ENCODE measurements at places on chromosomes 5 and 9.
A peak's percentile ranks its signal among the peaks of the same experiment; 100 is the strongest.

- peak; percentile 13 for DNase-seq
Measured at GRCh38 chr9:20508242-20508641, 114.1 kb downstream of the MLLT3 start.

- DNase-seq, result no peak
Measured at GRCh38 chr5:61953913-61954312, 352.1 kb upstream of the KIF2A start.

DNA sequence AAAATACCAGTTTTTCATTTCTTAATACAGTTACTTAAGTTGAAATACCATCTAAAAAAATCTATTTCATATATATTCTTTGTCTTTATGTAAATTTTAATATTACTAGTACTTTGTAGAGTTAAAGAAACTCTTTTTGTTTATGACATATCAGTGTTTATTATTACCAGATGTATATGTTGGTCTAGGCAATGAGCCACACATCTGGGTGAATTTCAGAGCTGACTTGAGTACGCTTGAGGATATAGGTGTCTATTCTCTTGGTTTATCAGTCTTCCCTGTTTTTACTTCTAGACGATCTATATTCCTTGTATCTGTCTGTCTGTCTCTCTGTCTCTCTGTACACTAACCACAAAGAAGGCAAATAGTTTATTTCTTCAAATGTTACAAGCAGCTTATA lies 2.9 kb downstream of the SMAD5 start:
- no peak for DNase-seq

DNA sequence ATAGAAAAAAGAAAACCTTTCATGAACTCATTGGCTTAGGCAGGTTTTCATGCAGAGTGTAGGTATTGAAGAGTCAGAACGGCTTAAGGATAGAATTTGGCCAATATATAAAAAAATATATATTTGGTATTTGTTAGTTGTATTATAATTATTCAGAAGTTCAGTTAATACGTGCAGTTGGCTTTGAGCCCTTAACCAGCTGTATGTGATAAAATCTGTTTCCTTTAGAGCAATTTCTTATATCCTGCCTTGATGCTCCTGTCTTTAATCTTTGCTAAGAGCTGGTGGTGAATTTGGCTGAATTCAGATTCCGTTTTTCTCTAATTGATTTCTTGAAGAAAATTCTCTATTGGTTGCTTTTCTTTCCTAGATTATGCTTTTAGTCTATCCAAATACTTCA lies 3.7 kb downstream of the ANXA1 start:
- no peak for DNase-seq

- DNase-seq, result no peak
Measured at GRCh38 chr5:61624553-61625136, 292.6 kb downstream of the ZSWIM6 start.

- no peak for DNase-seq
Measured at GRCh38 chr5:133289686-133290367, 238.0 kb downstream of the HSPA4 start.

GRCh38 chr9:110276781-110277180 lies 20.5 kb upstream of the TXN start:
- DNase-seq, result no peak

DNA sequence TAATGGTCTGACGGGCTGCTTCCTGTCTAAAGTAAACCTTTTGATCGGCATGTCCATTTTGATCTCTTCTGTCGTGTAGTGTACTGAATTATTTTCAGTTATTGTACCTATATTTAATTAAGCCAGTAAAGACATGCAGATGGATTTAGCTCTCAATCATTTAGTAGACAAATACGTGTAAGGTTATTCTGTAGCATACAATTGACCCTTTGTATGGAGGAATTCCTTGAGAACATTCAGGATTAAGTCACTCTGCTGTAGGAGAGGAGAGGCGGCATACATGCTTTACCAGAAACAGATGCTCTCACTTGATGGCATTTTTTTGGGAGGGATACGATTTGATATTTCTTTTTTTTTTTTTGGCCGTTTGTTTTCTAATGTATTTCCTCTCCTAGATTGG lies 141.0 kb downstream of the PBX3 start:
- no peak for DNase-seq

DNA sequence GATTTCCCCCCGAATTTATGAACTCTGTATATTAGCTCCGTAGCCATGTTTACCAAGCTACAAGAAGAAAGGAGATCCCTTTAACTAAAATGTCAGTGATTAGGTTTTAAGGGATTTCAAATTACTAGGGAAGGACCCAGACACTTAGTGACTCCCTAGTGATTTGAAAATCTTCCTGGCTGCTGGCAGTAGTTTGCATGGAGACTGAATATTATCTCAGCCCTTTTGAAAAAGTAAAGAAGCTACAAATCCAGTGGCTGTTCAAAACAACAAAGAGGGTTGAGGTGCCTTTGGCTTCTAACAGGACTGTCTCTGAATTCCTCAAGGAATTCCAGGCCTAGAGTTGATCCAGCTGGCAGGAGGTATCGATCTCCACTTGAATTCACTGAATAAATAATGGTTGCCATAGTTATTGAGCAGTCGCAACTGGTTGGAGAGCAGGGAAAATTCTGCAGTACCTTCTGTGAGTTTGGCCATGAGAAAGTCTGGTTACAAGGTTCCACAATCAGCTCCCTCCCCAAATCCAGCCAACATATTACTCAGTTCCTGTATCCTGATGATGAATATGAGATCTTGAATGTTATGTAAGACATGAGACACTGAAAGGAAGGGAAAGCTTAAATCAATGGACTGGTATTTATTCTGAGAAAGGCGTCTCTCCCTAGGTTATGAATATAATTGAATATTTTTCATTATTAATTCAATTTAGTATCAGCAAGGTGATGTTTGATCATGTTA lies 37.7 kb downstream of the NR4A3 start:
- no peak for DNase-seq

GRCh38 chr9:125464591-125465385 lies 203.2 kb downstream of the GAPVD1 start:
- DNase-seq, result no peak

- no peak for DNase-seq
Measured at GRCh38 chr5:61277781-61278180, 54.3 kb upstream of the ZSWIM6 start.

DNA sequence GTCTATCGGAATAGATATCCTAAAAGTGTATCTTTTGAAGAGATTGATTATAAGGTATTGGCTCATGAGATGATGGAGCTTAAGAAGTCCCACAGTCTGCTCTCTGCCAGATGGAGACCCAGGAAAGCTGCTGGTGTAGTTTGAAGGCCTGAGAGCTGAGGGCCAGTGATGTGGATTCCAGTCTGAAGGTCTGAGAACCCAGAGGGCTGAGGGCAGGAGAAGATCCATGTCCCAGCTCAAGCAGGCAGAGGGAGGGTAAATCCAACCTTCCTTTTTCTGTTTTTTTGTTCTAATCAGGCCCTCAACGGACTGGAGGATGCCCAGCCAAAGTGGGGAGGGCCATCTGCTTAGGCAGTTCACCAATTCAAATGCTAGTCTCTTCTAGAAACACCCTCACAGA lies 11.0 kb upstream of the ABL1 start:
- no peak for DNase-seq

- DNase-seq, result peak; percentile 27
Measured at GRCh38 chr5:36739751-36740221, 133.4 kb downstream of the SLC1A3 start.

DNA sequence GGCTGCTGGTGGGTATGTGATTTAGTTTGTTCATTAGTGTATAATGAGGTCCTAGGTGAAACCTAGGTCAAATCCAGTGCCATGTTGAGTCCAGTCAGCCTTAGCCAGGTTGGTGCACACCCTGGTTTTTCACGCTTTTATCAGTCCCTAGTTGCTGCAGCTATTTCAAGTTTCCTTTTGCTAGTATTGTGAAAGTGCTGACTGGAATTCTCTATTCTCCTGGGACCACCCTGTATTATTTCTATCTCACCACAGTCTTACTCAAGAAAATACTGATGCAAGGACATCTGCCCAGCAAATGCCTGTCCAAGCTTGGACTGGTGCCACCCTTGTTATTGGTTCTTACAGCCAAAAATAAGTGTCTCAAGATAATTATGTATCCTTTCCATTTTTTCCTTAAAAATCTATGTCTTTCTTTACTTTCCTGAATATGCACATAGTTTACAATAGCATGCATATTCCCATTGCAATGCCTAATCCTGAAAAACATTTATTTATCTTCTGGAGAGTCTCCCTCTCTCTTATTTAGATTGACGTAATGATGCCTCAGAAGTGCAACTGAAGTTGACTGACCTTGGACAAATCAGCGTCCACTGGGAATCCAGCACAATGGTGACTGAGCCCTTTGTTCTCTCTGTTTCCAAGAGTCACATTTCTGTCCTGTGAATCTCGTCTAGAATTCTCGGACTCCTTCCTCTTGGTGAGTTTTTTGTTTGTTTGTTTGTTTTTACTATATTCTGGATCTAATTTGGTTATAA lies 1075.0 kb downstream of the CDH9 start:
- no peak for DNase-seq

- no peak for DNase-seq
Measured at GRCh38 chr9:116447934-116448333, 239.2 kb upstream of the TRIM32 start.

GRCh38 chr5:142886211-142886610 lies 116.0 kb downstream of the ARHGAP26 start:
- DNase-seq, result no peak

GRCh38 chr5:90871391-90871991 lies 312.9 kb downstream of the ADGRV1 start:
- no peak for DNase-seq

- DNase-seq, result no peak
Measured at GRCh38 chr5:178462816-178463215, 127.4 kb downstream of the COL23A1 start.

- no peak for DNase-seq
Measured at GRCh38 chr9:69433392-69433791, 108.4 kb downstream of the ENTREP1 start.

DNA sequence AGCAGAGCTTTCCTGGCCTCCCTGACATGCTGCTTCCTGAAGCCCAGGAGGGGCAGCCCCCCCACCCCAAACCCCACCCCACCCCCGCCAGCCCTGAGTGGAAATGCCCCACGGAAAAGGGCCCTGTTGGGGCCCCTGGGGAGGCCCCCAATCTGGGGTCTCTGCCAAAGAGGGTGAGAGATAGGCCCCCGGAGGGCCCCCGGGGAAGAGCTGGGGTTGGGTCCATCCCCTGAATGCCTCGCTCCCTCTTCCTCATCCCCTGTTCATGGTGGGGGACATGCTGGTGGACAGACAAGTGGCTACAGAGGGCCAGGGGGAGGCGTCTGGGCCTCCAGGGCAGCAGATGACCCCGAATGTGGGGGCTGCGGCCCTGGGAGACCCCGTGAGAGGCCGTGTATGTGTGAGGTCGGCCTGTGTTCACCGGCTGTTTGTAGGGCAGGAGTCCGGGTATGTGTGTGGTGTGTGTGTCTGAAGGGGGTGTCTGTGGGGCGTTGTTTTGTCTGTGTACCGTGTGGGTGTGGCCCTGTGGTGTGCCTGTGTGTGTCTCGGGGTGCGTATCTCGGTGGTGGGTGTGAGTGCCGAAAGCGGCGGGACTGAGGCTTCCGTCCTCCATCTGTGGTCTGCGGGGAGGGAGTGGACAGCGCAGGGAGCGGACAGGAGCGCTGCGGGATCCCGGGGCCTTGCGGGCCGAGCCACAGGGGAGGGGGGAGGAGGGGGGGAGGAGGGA lies 11.3 kb downstream of the C9orf50 start:
- peak; percentile 70 for DNase-seq

DNA sequence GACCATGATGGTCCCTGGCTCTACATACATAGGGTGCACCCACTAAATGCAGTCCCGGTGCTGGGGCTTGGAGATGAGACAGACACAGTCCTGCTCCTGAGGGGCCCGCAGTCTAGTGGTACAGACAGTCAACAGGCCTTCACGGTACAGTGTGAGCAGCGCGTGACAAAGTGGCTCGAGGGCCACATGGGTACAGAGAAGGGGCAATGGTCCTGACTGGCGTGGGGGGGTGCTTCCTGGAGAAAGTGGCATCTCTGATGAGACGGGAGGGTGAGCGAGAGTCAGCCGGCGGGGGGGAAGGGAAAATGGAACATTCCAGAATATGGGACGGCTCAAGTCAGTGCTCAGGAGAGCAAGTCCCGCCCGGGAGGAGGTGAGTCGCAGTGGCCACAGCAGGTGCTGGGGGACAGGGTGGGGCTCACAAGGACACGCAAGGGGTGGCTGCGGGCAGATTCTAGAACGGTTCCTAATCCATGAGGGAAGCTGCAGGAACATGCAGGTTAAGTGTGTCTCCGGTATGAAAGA lies 38.0 kb downstream of the WHRN start:
- no peak for DNase-seq

- no peak for DNase-seq
Measured at GRCh38 chr9:85420750-85421149, 321.0 kb downstream of the AGTPBP1 start.

- DNase-seq, result no peak
Measured at GRCh38 chr5:132225165-132226032, 2.3 kb downstream of the P4HA2 start.

GRCh38 chr5:1111727-1112289 lies at the start of gene SLC12A7:
SLC12A7 (minus strand) TSS chr5:1112063; CDS start chr5:1111991, 72 bp downstream.
- DNase-seq, result peak; percentile 67

GRCh38 chr9:127182901-127183746 lies 60.7 kb upstream of the ANGPTL2 start:
- DNase-seq, result no peak

DNA sequence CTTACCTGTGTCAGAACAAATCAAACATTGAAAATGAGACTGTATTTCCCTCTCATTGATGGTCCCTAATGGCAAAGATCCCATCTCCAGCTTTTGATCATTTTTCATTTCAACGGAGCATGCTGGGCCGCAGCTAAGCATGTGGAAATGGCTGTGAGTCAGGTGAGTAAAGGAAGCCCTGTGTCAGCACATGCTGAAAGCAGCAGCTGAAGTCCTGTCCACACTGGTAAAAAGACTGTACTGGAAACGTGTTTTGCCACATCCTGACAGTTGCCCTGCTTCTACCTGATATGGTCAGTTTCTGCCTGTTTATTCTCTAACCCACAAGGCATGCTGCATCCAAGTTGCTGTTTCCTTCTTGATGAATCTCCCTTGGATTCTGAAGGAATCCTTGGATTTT lies 330.1 kb downstream of the EFNA5 start:
- no peak for DNase-seq

DNA sequence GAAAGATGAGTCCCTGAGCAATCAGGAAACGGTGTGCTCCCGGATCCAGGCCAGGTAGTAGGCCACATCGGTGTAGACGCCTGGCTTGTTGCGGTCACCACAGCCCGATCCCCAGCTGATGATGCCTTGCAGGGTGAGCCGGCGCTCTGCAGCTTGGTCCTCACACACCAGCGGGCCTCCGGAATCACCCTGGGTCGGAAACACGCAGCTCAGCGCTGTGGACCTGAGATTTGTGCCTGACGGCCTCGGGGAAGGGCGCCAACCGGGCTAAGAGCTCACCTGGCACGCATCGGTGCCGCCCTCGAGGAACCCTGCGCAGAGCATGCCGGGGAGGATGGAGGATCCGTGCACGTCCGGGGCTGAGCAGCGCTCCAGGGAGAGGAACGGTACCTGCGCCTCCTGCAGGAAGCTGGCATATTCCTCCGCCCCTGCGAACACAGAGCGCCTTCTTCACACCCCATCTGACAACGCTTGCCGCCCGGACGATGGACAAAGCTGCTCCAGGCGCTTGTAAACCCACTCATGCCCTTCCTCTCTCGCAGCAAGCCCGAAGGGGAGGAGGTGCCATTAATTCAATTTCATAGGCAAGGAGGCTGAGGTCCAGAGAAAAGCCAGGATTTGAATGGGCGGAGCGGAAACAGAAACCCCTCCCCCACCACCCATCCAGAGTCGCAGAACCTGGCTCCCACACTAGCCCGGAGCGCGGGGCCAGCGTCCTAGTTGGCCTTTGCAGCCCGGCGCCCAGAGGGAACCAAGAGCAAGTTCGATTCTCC lies 2.0 kb upstream of the PFN3 start:
- peak; percentile 68 for DNase-seq

- DNase-seq, result no peak
Measured at GRCh38 chr9:113993838-113994540, 84.1 kb downstream of the AMBP start.

- no peak for DNase-seq
Measured at GRCh38 chr5:43802651-43803050, 199.7 kb downstream of the NNT start.
